Mononuclear cell (primary cell): ENCODE measurements at places on chromosomes 16 and 17. TPM values are rescaled to one million over a fixed set of nuclear protein-coding genes. Genes with fewer than 3 reads are reported as not detected.

TOM1L1 gene
- total RNA-seq = 1.3 TPM

KLHL10 gene
- total RNA-seq = not detected

SLC47A1 gene
- 0.73 TPM for total RNA-seq

AANAT gene
- not detected for total RNA-seq

KRT27 gene
- total RNA-seq = not detected

TERB1 gene
- total RNA-seq = 0.42 TPM

GSDMA gene
- total RNA-seq = 0.94 TPM

CCL4 gene
- 482 TPM for total RNA-seq

SLC16A13 gene
- 0.42 TPM for total RNA-seq

SLC25A10 gene
- total RNA-seq = 1.5 TPM

ABAT gene
- total RNA-seq = 2.5 TPM

DOC2B gene
- total RNA-seq = 0.10 TPM

TBC1D3I gene
- not detected for total RNA-seq

ALOX15 gene
- not detected for total RNA-seq

MKS1 gene
- total RNA-seq = 1.2 TPM

TTLL6 gene
- not detected for total RNA-seq

C17orf78 gene
- total RNA-seq = not detected

OTOA gene
- total RNA-seq = 0.31 TPM

CDRT15 gene
- not detected for total RNA-seq

CYGB gene
- total RNA-seq = 0.21 TPM

CLEC18B gene
- not detected for total RNA-seq

NOL11 gene
- total RNA-seq = 76.5 TPM

FBXO47 gene
- not detected for total RNA-seq

SENP3 gene
- total RNA-seq = 33.1 TPM

CES4A gene
- 5.6 TPM for total RNA-seq

APOBR gene
- total RNA-seq = 3.6 TPM

KRTAP9-3 gene
- not detected for total RNA-seq

CA7 gene
- not detected for total RNA-seq

TAF15 gene
- total RNA-seq = 72.4 TPM

NFATC3 gene
- total RNA-seq = 153 TPM

HID1 gene
- total RNA-seq = 3.1 TPM

PLK1 gene
- total RNA-seq = 0.84 TPM
